ENCODE measurements at places on chromosomes 13 and 19. TPM values are rescaled to one million over a fixed set of nuclear protein-coding genes. Genes with fewer than 3 reads are reported as not detected.

DNA sequence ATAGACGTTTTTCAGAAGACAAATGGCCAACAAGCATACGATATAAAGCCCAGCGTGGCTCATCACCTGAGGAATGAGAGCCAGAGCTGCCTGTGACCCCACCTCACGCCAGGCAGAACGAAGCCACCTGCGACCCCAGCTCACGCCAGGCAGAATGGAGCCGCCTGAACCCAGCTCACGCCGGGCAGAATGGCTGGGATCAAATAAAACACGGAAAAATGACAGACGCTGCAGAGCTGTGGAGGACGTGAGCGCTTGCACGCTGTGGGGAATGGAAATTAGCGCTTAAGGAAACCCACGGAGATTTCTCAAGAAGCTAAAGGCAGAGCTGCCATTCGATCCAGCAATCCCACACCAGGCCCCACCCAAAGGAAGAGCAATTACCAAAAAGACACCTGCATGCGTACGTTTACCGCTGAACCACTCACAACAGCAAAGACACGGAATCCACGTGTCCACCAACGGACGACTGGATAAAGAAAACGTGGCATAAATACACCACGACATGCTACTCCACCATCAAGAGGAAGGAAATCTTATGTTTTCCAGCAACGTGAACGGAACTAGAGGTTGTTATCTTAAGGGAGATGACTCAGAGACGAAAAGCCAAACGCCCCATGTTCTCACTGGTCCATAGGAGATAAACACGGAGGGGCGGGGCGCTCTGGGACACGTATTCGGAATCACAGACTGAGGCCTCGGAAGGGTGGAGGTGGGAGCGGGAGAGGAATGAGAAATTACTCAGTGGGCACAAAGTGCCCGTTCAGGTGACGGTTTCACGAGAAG is 30.7 kb upstream of the C13orf46 start:
- H3K4me1 ChIP-seq: no peaks in the 10 kb centered on the region
- H3K4me3 ChIP-seq: no peak overlapping the region

DNA sequence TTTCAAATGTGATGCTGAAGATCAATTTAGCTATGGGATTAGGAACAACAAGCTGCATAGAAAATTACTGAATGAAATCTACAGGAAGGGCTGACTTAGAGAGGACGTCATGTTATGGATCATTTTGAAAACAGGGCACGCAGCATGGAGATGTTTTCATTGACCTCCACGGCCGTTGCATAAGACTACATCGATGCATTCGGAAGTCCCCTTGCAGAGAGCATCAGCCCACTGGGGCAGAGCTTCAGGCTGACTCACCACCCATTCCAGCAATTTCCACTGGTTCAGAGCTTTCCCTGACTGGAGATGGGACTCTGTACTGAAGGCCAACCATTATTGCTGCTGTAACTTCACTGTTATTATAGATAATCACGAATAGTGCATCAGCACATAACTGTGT is 305.3 kb downstream of the IRS2 start:
- no peak for DNase-seq
- no peak overlapping the region for H3K4me3 ChIP-seq
- H3K36me3 ChIP-seq: no peaks in the 10 kb centered on the region

Gene RASGRP4
- 2.9 TPM for total RNA-seq

DNA sequence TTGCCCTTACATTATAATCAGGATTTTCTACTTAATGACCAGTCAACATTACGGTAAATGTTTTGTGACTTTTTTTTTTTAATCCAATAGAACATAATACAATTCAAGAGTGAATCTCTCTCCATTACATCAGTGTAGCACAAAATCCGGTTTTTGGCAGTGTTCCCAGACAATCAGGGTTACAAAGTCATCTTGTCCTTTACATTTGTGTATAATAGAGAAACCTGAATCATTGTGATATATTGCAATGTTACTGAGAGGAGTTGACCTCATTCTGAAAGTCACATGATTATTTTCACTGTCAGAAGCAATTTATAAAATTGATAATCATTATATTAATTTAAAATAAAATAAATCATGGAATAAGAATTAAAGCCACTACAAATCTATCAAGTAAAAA is 1346.0 kb upstream of the SPRY2 start:
- DNase-seq: no peak
- H3K36me3 ChIP-seq: no peaks in the 10 kb centered on the region
- no peaks in the 10 kb centered on the region for H3K4me1 ChIP-seq
- H3K4me3 ChIP-seq: no peak overlapping the region
- no peak overlapping the region for H3K27ac ChIP-seq

- H3K4me3 ChIP-seq: no peak overlapping the region
- H3K27ac ChIP-seq: peak overlapping the region; percentile 68
- no peaks in the 10 kb centered on the region for H3K27me3 ChIP-seq
- DNase-seq: no peak
- peaks cover 5% of the 10 kb centered on the region for H3K4me1 ChIP-seq
These were observed 10.6 kb upstream of the PNMA8A start for GRCh38 chr19:46481947-46482346.

- H3K4me3 ChIP-seq: no peak overlapping the region
- peak overlapping the region; percentile 34 for H3K27ac ChIP-seq
- H3K36me3 ChIP-seq: no peaks in the 10 kb centered on the region
These were observed 173.1 kb downstream of the LACC1 start for GRCh38 chr13:44052780-44053184.
